Astrocyte of the hippocampus (primary cell): ENCODE measurements at places on chromosomes 13 and 19.
A peak's percentile ranks its signal among the peaks of the same experiment; 100 is the strongest.

DNA sequence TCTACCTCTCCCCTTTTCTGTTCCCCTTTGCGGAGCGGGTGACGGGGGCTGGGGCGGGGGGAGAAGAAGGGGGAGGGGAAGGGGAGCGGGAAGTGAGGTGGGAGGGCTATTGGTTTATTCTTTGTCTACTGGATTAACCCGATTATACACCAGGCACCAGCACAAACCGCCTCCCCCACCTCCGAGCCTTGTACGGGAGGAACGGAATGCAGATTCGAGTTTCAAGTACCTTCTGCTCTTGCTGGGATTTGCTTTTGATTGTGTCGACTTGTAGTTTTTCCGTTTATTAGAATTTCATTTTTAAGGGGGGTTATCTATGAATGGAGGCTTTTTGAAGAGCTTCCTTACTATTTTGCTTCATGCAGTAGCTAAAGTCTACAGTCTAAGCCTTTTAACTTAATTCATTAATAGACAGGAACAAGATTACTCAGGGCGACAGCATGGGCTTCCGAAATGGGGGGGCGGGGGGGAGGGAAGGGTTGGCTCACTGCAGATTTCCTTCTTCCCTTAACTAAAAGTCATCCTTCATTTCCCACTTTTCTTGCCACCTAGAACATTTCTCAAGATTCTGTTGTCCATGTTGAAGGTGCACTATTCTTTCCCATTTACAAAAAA, 937 bp upstream of the SPRY2 start:
- peak; percentile 79 for DNase-seq

- DNase-seq: no peak
Observed at GRCh38 chr13:23848646-23849141, 40.5 kb downstream of the MIPEP start.

DNA sequence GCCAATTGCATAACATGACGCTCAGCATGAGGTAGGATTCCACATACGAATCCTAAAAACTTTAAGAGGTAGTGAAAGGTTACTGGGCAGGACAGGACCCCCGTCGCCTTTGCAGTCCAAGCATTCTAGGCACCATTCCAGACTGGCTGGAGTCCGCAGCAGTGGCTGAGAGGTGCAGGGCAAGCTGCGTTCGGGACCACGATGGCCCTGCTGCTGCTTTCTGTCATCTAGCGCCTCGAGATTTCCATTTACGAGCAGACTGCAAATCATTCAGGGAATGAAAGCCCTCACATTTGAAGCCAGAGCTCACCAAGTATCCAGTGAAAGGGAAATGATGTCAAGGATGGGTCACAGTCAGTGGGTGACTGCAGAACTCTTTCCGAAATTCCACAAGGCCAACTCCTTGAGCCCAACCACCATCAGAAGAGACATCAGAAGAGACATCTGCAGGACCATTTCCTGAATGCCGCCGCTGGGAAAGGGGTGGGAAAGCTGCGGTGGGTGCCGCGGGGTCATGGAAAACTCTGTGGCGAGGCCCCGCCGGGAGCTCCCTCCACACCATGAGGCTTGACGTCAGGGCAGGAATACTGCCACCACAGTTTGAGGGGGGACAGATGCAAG, 88.3 kb downstream of the COL4A1 start:
- DNase-seq: no peak

GRCh38 chr13:73133531-73133930, 74.7 kb downstream of the KLF5 start:
- no peak for DNase-seq

DNA sequence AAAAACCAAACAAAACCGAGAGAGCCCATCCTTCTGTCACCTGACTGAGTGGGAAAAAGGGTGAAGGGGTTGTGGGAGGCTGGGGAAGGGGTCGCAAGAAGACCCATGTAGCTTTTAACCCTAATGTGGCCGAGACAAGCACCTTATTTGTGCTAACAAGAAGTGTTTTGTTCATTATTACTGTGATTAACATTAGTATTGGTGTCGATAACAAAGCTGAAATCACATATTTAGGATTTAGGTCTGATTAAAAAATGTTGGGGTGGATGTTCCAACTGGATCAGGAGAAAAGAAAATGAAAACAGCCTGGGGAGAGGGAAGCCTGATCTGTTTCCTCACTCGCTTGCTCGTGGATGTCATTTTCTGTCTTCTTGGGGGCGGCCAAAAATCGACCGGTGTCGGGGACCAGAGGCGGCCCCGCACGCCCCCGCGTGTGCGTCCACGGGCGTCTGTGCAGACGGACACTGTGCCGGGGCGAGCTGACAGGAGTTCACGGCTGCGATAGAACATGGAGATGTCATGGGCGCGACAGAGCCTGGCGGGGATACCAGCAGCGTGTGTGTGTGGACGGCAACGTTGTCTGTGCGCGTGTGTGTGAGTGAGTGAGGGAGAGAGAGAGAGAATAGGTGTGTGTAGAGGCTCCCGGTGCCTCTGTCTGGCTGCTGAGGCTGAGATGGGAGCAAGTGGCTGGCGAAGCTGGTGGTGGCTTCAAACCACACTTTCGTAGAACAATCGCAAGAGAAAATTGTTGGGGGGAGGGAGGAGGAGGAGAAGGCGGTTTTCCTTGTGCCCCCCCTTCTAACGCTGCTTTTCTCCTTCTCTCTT, 29.1 kb downstream of the NFIX start:
- peak; percentile 67 for DNase-seq

DNA sequence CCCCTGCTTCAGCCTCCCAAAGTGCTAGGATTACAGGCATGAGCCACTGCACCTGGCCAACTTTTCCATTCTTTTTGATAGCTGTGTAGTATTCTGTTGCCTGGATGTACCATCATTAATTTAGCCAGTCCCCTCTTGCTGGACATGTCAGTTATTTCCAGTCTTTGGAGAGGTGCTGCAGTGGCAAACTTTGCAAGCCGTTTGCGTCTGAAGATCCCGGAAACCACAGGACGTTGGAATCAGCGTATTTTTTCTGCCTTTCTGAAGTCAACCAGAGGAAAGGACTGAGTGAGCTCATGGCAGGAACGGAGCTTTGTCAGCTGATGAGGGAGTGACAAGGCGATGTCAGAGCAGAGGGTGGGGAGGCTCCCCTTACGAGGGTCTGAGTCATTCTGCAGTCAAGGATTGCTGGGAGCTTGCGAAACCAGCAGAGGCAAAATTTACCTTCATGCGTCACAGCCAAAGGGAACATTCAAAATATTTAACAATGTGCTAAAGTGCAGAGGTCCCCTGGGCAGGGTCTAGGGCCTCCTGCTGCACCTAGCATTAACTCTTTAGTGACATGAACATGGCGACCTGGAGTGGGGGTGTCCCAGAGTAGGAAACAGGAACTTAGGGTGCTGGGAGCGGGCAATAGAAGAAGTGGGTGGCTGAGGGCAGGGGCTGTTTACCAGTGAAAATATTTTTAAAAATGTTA, 5.6 kb downstream of the C5AR1 start:
- peak; percentile 66 for DNase-seq

DNA sequence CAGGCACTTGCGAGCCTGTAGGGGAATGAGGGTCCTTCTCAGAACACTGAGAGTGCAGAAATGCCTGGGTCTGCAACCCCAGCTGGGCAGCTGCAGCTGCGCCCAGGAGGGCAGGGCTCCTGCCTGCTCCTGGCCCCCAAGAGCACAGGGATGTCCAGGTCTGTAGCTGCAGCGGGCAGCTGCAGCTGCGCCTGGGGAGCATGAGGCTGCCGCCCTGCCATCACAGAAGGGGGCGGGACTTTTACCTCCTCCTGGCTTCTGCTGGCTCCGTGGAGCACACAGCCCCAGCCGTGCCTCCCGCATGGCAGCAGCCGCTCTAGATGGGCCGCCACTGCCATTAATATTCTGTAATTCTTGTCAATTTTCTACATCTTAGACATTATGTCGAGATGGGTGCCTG, 17.8 kb downstream of the CPB2 start:
- no peak for DNase-seq

- no peak for DNase-seq
Observed at GRCh38 chr19:55489711-55490477, 1.7 kb downstream of the SSC5D start.

- DNase-seq: no peak
Observed at GRCh38 chr13:74479124-74479523, 344.9 kb upstream of the KLF12 start.

- DNase-seq: no peak
Observed at GRCh38 chr13:20192836-20193161, at the start of gene GJB2. Gene GJB2 (minus strand): TSS chr13:20192938. CDS start chr13:20189581, 3,357 bp downstream.

DNA sequence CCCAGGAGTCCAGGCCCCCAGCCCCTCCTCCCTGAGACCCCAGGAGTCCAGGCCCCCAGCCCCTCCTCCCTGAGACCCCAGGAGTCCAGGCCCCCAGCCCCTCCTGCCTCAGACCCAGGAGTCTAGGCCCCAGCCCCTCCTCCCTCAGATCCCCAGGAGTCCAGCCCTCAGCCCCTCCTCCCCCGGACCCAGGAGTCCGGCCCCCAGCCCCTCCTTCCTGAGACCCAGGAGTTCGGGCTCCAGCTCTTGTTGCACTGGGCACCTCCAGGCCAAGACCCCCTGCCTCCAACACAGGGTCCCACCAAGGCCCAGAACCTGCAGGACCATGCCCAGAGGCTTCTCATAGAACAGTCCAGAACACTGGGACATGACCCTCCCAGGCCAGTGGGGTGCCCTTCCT, 3.8 kb downstream of the ERCC1 start:
- DNase-seq: no peak

- DNase-seq: no peak
Observed at GRCh38 chr19:38320969-38321339, 1.3 kb downstream of the KCNK6 start.

- no peak for DNase-seq
Observed at GRCh38 chr19:37333457-37333856, 37.4 kb upstream of the ZNF527 start.

DNA sequence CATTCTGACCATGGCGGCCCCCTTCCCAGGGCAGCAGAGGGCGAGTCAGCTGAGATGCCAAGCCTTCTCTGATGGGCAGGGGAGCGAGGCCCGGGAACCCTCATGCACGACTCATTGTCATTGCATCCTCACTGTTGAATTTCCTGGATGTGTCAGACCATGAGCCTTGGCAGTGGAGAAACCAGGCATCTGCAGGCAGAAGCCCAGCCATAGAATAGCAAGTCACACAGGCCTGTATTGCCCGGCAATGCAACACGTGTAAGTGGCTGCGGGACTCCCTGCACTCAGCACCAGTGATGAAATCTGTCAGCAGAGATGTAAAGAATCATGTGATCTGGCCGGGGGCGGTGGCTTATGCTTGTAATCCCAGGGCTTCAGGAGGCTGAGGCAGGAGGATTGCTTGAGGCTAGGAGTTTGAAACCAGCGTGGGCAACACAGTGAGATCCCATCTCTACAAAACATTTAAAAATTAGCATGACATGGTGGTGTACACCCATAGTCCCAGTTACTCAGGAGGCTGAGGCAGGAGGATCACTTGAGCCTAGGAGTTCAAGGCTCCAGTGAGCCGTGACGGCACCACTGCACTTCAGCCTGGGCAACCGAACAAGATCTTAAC, 199.7 kb downstream of the KATNAL1 start:
- DNase-seq: no peak

DNA sequence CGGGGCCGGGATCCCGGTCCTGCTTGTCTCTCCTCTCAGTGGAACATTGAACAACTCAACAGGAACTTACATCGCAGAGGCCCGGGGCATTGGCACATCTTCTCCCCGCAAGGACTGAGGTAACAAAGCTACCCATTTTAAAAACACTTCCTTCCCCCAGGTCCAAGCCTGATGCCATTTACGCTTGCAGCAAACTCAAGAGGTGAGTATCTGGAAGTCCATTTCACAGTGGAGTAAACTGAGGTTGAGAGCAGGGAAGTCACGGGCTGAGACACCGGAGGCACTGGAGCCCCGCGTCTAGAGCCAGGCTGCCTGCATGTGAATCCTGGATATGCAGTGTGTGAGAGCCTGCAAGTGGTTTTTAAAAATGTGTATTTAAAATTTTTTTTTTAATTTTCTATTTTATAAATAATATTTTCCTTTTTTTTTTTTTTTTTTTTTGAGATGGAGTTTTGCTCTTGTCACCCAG, 492 bp upstream of the PGLYRP1 start:
- DNase-seq: no peak

- peak; percentile 67 for DNase-seq
Observed at GRCh38 chr19:56170261-56170660, 5.5 kb upstream of the GALP start.

- DNase-seq: no peak
Observed at GRCh38 chr19:35247526-35248309, 1.1 kb upstream of the LSR start.

GRCh38 chr19:10820173-10820572, 15.8 kb downstream of the TMED1 start:
- DNase-seq: no peak

GRCh38 chr19:47274891-47275761, 441 bp downstream of the INAFM1 start:
- peak; percentile 55 for DNase-seq

- peak; percentile 67 for DNase-seq
Observed at GRCh38 chr19:3670796-3671679, 29.2 kb downstream of the PIP5K1C start.

GRCh38 chr19:41993612-41994483, at the start of gene ATP1A3:
Gene ATP1A3 (minus strand): TSS chr19:41994230. CDS start chr19:41994076, 154 bp downstream.
- peak; percentile 80 for DNase-seq

DNA sequence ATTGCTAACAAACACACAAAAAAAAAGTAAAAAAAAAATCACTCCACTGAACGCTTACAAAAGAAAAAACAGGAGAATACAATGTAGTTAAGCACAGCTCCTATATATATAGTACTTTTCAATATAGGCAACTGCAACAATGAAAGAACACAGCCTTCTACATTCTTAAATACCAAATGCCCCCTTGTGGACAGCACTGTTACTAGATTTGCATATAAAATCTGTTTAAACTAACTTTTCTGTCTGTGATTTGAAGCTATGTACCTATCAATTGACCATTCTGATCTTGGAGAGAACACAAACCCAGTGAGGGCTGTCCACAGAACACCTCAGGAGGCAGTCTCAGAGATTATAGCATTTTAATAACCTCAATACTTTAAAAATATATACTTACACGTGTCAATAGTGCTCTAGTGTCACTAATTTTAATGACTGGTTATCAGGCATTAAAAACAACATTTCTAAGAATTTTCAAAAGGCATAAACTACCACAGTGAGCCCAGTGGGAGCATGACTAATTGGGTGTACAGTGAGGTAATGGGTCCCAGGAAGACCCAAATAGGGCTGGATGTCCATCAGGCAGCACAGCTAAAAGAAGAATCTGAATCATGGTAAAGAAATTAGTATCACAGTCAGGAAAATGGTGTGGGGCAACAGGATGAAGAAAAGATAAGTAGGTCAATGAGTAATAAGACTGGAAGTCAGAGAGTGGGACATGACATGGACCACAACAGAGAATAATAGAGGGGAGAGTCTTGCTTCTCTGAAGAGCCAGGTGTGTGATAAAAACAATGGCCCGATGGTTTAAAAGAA, 22.2 kb downstream of the CCDC169 start:
- peak; percentile 79 for DNase-seq

GRCh38 chr19:29583196-29583999, 22.7 kb upstream of the POP4 start:
- peak; percentile 8 for DNase-seq
